ENCODE measurements at places on chromosomes 11 and 22. TPM values are rescaled to one million over a fixed set of nuclear protein-coding genes. Genes with fewer than 3 reads are reported as not detected.

DNA sequence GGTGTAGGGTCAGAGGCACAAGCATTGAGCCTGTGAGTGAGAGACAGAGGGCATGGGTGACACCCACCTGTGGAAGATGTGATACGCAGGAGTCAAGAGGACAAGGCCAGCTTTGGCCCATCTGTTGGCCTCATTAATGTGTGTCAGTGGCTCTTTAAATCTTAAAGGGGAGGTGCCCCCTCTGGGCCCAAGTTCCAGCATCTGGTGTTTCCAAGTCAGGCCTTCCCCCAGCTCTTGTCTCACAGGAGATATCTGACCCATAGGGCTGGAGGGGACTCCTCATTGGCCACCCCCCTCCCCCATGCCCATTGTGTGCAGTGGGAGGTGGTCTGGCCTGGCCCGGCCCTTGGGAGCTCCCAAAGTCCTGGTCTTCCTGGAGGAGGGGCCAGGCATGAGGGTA is 8.9 kb downstream of the KCNK7 start:
- no peak for DNase-seq

The CCS gene
- polyA plus RNA-seq = 37.9 TPM

DNA sequence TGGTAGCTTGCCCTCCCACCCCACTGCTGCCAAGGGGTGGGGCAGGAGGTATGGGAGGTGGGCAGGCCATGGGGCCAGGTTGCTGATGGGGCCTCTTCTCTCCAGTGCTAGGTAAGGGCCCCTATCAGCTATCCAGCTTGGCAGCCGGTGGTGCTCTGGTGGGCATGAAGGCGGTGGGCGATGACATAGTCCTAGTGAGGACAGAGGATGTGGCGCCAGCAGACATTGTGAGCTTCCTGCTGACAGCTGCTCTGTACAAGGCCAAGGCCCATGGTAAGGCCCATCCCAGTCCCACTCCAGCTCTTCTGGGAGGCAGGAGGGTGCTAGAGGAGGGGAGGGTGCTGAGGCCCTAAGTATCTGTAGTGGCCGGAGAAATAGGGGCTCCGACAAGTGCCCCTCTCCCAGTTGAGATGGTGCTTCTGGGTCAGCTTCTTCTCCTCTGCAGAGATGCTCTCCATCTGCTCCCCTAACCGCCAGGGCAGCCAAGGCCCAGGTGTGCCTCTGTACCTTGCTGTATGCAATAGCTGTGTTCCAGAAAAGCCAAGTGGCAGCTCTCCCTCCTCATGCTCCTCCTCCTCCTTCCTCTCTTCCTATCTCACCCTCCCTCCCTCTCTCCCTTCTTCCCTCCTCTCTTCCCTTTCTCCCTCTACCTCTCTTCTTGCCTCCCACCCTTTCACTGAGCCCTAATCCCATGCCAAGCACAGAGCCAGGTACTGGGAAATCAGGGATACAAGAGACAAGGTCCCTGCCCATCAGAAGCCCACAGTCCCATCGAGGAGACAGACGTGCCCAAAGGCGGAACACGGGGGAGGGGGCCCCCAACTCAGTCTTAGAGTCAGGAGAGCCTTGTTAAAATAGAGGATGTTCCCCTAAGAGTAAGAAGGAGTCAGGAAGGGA is 55.3 kb downstream of the OTOG start:
- DNase-seq = no peak

GRCh38 chr22:42544686-42545085 is 9.1 kb upstream of the SERHL2 start:
- DNase-seq = no peak

- no peak for DNase-seq
Observed at GRCh38 chr11:39542460-39542859, 1917.0 kb downstream of the LRRC4C start.

DNA sequence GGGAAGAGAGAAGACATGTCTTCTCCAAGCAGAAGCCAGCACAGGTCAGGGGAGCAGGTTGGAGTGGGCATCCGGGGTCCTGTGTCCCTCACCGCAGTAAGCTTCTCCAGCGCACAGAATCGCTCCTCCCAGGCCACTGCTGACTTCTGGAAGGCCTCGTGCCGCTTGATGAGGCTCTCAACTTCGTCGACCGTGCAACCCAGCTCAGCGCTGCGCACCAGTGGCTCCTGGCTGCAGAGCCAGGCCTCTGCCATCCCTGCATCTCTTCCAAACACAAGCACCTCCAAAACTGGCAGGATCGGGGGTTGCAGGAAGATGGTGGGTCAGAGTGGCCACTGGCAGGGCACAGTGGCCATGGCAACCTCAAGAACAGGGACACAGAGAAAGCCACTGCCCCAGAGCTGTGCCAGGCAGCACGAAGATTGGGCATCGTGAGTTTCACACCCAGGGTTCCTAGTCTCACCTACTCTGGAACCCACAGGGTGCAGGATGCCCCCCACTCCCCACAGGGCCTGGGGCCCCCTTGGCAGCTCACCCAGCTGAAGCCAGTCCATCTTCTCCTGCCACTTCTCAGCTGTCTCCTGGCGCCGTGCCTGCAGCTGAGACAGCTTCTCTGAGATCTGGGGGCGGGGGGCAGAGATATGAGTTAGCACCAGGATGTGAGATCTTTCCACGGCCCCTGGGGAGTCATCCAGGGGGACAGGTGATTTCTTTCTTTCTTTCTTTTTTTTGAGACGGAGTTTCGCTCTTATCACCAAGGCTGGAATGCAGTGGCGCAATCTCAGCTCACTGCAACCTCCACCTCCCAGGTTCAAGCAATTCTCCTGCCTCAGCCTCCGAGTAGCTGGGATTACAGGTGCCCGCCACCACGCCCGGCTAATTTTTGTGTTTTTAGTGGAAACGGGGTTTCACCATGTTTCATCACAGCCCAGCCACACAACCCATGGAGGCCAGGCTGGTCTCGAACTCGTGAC is 11.2 kb upstream of the RBM4B start:
- no peak for DNase-seq

GRCh38 chr11:35752115-35752514 is 89.5 kb downstream of the TRIM44 start:
- DNase-seq = no peak

DNA sequence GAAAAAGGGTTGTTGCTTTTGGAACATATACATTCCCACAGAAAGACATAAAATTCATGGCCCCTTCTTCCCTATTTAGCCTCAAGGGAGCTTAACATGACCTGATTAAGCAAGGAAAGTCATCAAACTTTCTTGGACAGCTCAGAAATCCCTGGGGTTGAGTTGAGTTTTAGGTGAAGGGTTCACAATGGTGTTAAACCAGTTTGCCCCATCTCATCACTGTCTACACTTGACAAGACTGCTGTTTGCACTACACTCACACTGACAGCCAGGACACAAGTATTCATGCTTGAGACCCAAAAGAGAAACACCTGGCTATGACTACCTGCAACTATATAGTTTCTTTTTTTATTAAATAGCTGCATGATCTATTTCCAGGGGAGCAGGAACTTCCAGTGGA is 209.8 kb upstream of the TMEM45B start:
- DNase-seq = no peak

DNA sequence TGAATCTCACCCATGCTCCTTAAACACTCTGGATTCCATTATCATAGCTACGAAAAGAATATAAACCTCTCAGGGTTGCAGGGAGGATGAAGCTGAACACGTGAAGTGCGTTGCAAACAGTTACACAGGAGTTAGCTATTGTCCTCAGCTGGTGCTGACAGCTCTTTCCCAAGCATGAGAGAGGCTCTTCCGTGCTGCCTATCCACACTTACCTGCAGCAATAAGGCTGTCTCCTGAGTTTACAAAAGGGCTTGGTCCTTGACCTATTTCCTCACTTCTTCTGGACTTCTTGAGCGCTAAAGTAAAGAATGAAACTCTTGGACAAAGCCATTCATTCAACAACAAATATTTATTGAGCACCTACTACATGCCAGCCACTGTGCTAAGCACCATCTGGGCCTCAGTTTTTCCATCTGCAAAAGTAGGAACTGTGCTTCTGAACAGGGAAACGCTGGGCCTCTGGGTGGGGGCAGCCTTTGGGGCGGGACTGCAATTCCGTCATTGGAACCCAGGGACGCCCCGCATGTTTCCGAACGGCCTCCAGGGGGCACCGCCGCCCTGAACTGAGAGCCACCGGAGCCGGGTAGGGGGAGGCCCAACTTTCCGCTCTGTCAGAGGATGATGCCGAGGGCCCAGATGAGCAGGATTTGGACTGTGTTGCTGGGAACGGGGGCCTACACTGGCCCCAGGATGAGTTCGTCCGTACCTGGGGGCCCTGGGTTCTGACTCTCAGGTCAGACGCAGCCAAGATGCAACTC is 651 bp upstream of the ARL2 start:
- DNase-seq = peak; percentile 91

The ANGPTL5 gene
- polyA plus RNA-seq = not detected

- DNase-seq = no peak
Observed at GRCh38 chr11:35330931-35331330, 88.4 kb downstream of the SLC1A2 start.

DNA sequence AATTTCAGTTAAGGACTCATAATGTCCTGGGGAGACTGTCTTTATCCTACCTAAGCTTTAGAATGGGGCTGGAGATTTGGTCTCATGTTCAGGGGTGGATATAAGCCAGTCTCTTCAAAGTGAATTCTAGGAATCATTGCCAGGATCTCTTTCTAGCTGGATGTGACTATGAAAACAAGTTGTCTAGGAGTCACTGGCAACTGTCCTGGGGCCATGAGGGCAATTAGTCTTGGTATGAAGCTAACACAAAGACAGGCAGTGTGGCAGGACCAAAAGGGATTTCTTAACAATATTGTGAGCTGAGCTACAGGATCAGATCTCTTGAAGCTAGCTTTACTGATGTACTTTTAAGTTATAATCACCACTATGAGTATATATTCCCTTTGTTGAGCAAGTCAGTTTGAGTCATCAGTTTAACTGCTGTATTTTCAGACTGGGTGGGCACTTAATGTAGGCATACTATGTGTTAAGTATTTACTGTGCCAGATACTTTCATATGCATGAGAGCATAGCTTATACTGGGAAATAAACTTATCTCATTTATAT is 390.0 kb upstream of the CCDC90B start:
- peak; percentile 65 for DNase-seq

DNA sequence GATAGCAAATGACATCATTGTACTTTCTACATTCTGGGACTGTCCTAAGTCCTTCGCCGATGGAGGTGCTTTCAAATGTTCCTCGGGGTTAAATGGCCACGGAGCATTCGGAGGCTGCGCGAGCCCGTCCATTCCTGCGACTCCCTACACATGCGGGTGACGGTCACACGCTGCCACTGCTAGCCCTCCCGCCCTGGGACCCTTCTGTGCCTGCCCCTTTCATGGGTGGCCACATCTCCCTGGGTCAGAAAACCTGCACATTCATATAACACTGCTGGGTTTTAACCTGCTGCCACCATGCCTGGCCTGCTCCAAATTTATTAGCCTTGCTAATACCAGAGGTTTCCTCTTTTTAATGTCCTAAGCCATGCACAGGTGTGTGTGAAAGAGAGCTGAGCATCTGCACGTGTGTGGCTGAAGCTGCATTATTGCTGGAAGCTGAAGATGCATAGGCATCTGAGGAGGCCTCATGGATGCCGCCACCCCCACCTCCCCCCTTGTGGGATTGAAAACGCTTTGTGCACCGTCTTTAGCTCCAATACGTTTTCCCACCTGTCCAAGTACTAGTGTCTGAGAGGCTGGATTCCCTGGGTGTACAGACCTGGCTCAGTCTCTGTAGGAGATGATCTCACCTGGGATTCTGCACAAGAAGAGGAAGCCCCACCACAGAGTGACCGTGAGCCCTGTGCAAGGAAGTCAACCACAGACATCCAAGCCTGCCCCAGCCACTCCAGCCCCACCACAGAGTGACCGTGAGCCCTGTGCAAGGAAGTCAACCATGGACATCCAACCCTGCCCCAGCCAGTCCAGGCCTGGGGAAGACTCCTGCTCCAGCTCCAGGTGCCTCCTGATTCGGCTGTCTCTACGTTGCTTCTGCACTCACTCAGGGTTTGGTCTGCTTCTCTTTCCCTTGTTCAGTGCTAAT is 626.4 kb downstream of the BRD1 start:
- DNase-seq = no peak

The FAM168A gene
- polyA plus RNA-seq = 86.6 TPM

The SLC22A6 gene
- polyA plus RNA-seq = 2.0 TPM

DNA sequence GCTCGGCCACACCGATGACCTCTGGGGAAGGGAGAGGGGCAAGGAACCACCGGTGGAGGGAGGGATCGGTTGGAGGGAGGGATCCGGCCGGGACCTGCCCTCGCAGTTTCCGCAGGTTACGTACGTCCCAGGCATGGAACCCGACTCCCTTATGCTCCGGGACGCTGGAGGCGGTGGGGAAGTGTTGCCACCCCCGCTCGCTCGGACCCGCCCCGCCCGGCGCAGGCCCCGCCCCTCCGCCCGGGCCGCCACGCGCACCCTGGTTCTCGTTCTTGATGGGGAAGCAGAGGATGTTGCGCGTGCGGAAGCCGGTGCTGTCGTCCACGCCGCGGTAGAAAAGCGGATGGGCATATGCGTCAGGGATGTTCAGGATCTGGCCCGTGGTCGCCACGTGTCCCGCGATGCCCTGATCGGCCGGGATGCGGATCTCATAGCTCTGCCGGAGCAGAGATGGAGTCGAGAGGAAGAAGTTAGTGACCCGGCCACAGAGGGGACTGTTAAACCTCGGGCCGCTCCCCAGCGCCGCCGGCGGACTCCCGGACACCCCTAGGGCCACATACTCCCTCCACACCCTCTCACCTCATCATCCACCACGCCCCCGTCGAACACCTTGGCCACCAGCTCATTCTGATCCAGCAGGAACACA is 89.8 kb downstream of the PDE2A start:
- no peak for DNase-seq

The UCP2 gene
- polyA plus RNA-seq = 461 TPM

DNA sequence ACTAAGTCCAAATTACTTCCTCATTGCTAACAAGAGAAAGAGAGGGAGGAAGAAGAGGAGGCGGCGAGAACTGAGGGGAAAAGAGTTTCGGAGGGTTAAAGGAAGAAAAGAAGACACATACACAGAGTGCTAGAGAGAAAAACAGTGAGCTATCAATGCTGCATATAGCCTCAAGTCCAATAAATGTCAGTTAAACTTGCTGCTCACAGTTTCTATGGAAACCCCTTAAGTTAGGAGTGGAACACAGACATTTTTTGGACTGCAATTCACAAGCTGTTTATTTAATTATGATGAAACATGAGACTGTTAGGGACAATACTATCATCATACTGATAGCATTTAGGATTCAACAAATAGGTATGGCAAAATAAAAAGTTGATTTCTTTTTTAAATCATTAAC is 1320.4 kb downstream of the LRRC4C start:
- DNase-seq = peak; percentile 80

- DNase-seq = no peak
Observed at GRCh38 chr11:15055620-15056356, 17.6 kb upstream of the CALCB start.

The CRYBB3 gene
- polyA plus RNA-seq = not detected

DNA sequence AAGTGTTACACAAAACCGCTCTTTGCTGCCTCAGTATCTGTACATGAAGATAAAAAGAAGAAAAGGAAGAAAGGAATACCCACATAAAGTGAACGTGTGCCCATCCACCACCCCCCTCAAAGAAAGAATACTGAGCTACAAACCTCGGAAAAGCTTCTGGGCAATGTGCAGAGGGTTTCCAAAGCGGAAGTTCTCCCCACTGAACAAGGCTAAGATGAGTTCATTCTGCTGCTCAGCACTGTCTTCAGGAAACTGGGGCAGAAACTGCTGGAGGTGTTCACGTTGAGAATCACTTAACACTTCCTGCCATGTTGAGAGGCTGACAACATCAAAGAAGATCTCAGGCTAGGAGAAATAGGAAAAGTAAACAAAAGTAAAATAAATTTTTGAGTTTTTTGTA is 6.9 kb downstream of the NFRKB start:
- no peak for DNase-seq
